Tibial nerve (tissue), 4 donors: ENCODE measurements at places on chromosomes 12 and 14. TPM values are rescaled to one million over a fixed set of nuclear protein-coding genes. Genes with fewer than 3 reads are reported as not detected.
A peak's percentile ranks its signal among the peaks of the same experiment; 100 is the strongest.

OAS3 gene
- 9.0 TPM for total RNA-seq

DNA sequence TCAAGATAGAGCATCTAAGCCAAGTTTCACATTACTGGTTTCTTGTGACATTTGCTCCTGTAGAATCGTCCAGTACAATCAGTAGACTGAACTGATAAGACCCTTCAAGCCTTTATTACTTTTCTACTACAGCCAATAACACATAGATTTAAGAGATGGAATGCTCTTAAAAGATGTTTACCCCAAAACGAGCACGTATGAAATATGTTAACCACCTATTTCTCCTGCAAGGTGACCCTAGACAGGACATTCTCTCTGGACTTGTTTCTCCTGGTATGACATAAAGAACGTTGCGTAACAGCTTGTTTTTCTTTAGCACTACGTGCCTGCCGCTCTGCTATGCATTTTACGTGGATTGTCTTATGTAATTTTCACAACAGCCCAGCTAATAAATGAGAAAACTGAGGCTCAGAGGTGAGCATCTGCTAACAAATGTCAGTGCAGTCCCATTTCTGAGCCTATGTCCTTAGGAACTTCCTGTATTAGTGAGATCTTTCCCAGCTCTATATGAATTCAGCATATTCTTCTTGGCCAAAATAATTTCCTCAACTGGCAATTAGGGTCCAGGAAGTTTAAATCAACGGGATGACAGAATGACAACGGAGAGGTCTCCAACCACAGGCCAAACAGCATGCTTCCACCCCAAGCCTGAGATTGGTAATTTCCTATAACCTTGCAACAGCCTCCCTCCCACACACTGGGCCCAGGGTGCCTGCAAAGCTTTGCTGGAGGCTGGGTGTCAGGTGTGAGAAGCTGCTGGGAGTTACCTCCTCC lies 3.7 kb downstream of the NFKBIA start:
- no peaks in the 10 kb centered on the region for H3K27me3 ChIP-seq
- H3K4me1 ChIP-seq, result peaks cover 45% of the 10 kb centered on the region
- peaks cover 34% of the 10 kb centered on the region for H3K36me3 ChIP-seq
- DNase-seq, result no peak

DNA sequence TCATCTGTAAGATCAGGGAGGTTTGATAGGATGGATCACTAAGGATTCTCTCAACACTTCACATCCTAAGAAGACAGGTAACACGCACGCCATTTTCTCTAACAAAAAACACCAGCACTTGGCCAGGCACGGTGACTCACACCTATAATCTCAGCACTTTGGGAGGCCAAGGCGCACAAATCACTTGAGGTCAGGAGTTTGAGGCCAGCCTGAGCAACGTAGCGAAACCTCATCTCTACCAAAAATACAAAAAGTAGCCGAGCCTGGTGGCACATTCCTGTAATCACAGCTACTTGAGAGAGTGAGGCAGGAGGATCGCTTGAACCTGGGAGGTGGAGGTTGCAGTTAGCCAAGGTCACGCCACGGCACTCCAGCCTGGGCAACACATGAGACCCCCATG lies 10.5 kb upstream of the CDK2AP1 start:
- H3K4me1 ChIP-seq, result no peaks in the 10 kb centered on the region
- no peaks in the 10 kb centered on the region for H3K27me3 ChIP-seq
- DNase-seq, result no peak
- no peaks in the 10 kb centered on the region for H3K36me3 ChIP-seq

KCTD10 gene
- 59.8 TPM for total RNA-seq

- DNase-seq, result no peak
- peaks cover 24% of the 10 kb centered on the region for H3K4me1 ChIP-seq
- H3K27ac ChIP-seq, result peak overlapping the region; percentile 97
- no peaks in the 10 kb centered on the region for H3K36me3 ChIP-seq
- H3K27me3 ChIP-seq, result no peaks in the 10 kb centered on the region
- H3K4me3 ChIP-seq, result no peak overlapping the region
Measured at GRCh38 chr14:75292886-75293285, 14.3 kb downstream of the FOS start.

- DNase-seq, result no peak
- no peaks in the 10 kb centered on the region for H3K27me3 ChIP-seq
- no peaks in the 10 kb centered on the region for H3K4me1 ChIP-seq
- H3K36me3 ChIP-seq, result no peaks in the 10 kb centered on the region
Measured at GRCh38 chr12:450438-450837, 9.3 kb upstream of the B4GALNT3 start.

DNA sequence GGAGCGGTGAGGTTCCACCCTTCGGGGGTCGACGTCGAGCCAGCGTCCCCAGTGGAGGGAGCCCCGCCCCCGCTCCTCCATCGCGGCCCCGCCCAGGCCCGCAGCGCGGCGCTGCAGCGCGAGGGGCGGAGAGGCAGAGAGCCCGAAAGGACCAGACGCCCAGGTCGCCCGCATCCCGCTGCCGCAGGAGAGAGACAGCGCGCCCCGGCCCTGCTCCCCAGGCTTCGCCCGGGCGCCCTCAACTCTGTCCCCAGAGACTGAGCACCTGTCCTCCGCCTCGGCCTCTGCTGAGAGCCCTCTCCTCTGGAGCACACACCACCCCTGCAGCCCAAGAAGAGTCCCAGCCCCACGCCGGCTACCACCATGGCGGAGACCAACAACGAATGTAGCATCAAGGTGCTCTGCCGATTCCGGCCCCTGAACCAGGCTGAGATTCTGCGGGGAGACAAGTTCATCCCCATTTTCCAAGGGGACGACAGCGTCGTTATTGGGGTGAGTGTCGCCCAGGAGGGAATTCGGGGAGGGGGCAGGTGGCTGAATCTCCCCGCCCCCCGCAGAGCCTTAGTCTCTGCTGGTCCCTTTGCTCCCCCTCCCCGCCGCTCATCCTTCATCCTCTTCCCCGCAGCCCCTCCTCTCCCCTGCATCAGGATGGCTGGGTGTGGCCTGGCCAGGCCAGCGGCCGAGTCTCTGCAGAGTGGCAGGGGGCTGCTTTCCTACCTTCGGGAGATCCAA lies at the start of gene KIF5A:
Gene KIF5A, plus strand, starts transcription at position 136 of the 732 bp plus-strand sequence. Its CDS starts 228 bp downstream, at position 364.
- DNase-seq, result no peak
- H3K27ac ChIP-seq, result peak within 1 kb of the TSS; percentile 48
- peak within 1 kb of the TSS; percentile 43 for H3K4me3 ChIP-seq
- H3K36me3 ChIP-seq, result no peaks in the 10 kb centered on the region
- peaks cover 20% of the 10 kb centered on the region for H3K4me1 ChIP-seq

POTEM gene
- not detected for total RNA-seq

DNA sequence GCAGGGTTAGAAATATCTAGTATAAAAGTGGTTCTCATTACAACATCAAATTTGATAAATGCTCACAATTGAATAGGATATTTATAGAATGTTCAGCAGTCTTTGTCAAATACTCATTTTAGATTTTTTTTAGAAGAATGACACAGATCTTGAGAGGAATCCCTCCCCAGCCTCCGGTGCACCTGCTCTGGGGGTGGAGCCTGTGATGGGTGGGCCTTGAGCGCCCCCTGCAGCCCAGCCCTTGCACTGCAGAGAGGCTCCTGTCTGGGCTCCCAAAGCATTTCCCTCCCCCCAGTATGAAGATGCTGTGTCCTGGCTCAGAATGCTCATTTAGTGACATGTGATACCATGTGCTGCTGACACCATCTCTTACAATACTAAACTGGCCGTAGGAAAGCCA lies 792.3 kb downstream of the TMEM121 start:
- H3K36me3 ChIP-seq, result no peaks in the 10 kb centered on the region
- no peak for DNase-seq
- no peak overlapping the region for H3K4me3 ChIP-seq
- no peaks in the 10 kb centered on the region for H3K27me3 ChIP-seq
- H3K4me1 ChIP-seq, result no peaks in the 10 kb centered on the region
- no peak overlapping the region for H3K27ac ChIP-seq

- H3K36me3 ChIP-seq, result no peaks in the 10 kb centered on the region
- H3K27me3 ChIP-seq, result no peaks in the 10 kb centered on the region
- H3K4me3 ChIP-seq, result no peak overlapping the region
- H3K27ac ChIP-seq, result no peak overlapping the region
Measured at GRCh38 chr12:108782971-108783370, 51.7 kb upstream of the CORO1C start.

DNA sequence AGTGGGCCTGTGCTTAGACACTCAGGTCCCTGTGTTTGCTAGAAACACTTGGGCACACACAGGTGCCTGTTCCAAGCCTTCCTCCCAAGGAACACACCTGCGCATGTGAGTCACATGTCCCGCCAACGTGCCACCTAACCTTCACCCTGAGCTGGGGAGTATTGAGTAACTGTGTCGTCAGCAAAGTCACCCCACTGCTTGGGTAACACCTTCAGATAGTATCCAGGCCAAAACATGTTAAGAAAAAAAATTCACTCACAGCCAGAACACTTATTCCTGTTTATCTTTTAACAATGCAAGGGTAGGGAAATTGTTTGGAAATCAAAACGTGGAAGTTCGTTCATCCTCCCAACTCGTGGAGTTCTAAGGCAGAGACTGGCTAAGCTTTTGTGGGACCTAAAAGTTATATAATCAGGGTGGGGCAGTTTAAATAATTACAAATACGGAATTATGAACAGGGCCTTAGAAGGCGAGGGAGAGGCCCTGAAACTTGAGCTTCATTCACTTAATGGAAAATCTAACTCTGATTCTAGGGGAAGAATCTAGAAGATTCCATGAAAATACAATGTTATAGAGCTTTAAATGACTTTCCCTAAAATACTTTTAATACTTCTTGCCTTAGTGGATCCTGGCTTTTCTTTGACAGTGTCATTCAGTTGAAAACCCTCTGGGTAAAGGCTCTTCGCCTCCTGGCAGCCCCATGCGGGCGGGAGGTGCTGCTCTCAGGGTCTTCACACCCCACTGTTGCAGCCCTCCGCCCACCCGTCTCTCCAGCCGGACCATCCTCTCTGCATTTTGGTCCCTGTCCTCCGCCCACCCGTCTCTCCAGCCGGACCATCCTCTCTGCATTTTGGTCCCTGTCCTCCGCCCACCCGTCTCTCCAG lies 30.3 kb upstream of the ADIPOR2 start:
- H3K4me1 ChIP-seq, result peaks cover 34% of the 10 kb centered on the region
- H3K27ac ChIP-seq, result peak overlapping the region; percentile 94
- no peaks in the 10 kb centered on the region for H3K27me3 ChIP-seq
- DNase-seq, result peak; percentile 84
- H3K36me3 ChIP-seq, result no peaks in the 10 kb centered on the region

C2CD5 gene
- total RNA-seq, result 53.9 TPM

DNA sequence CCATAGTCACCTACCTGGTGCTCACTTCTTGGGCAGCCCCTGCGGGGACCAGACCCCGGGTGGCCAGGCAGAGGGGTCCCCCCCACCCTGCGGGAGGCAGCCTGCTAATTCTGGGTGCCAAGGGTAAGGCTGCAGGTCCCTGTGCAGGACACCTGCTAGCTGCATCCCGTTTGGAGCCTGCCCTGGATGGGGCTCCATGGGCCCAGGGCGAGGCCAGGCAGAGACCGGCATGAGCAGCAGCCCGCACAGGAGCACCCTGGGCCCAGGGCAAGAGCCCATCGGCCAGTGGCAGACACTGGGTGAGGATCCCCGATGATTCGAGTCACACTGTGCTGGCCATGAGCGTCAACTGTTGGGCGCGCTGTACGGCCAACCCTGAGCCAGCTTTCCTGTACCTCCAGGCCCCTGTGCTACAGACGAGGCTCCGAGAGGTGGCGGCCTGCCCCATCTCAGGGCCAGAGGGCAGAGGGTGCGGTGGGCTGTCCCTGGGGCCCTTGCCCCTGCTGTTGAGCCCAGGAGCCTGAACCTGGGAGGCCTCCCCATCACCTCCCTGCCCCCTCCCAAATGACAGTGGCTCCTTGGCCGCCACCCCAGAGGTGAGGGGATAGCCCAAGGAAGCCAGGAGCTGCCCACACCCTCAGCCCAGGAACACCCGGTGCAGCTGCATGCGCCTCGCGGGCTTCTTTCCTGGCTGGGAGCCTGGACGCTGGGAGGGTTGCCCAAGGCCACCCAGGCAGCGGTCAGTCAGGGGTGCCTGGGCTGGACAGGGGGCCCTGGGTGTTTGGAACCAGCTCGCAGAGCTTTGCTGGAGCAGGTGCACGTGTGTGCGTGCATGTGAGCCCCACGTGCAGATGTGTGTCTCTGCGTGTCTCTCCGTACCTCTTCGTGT lies 47.7 kb downstream of the CYP46A1 start:
- H3K36me3 ChIP-seq, result no peaks in the 10 kb centered on the region
- no peak for DNase-seq
- no peaks in the 10 kb centered on the region for H3K27me3 ChIP-seq
- H3K4me1 ChIP-seq, result no peaks in the 10 kb centered on the region
- no peak overlapping the region for H3K4me3 ChIP-seq
- no peak overlapping the region for H3K27ac ChIP-seq

- H3K4me1 ChIP-seq, result no peaks in the 10 kb centered on the region
- no peaks in the 10 kb centered on the region for H3K36me3 ChIP-seq
- no peak overlapping the region for H3K4me3 ChIP-seq
- no peak for DNase-seq
- H3K27ac ChIP-seq, result no peak overlapping the region
Measured at GRCh38 chr12:110590806-110591326, 7.7 kb upstream of the PPTC7 start.

DNA sequence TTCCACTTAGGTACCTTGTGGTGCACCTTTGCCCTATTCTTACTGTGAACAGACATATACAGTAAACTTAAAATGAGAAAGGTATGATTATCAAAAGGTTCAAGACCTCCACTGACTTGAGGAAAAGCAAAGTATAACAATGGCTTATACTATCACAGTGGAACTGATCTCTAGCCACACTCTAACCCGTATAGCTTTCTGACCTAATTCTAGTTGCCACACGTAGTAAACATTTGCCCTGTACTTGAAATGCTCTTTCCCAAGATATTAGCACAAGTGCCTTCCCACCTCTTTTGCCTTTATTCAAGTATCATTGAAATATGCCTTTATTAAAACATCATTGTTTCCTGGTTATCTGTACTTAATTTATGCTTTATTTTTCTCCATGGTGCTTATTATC lies 250.4 kb upstream of the PPFIA2 start:
- H3K4me1 ChIP-seq, result no peaks in the 10 kb centered on the region
- H3K4me3 ChIP-seq, result no peak overlapping the region
- no peak for DNase-seq
- H3K27me3 ChIP-seq, result no peaks in the 10 kb centered on the region
- H3K27ac ChIP-seq, result no peak overlapping the region
